Activated naive CD8-positive, alpha-beta T cell treated with anti-CD3 and anti-CD28 coated beads for 36 hours (primary cell): ENCODE measurements at places on chromosomes 7 and 10. TPM values are rescaled to one million over a fixed set of nuclear protein-coding genes. Genes with fewer than 3 reads are reported as not detected.

- no peak for DNase-seq
Observed at GRCh38 chr10:80515511-80515910, 22.2 kb upstream of the SH2D4B start.

DNA sequence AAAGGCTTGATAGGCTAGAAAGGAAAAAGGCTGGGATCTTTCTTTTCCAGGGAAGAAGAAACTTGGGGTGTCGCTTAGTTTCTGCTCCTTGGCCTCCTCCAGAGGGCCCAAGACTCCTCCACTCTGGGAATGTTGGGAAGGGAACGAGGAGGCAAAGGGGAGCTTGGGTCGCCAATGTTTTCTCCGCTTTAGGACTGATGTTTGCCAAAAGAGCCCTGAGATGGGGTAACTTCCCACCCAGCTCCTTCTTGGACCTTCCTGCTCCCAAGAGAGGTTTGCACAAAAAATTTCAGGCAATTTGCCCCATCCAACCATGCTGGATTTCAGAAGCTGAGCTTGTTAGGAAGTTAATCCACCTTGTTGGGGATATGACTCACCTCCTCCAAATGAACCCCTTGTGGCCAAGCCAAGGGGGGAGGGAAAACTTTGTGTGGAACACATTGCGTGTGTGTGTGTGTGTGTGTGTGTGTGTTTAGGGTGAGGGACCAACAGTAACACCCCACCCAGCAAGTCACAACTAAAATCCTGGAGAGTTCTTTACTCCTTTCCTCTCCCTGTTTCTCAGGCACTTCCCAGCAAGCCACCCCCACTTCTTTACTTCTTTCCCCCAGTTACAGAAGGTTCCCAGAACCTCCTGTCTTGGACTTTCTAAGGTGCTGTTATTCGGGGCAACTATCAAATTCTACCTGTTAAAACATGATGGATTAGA lies 8.7 kb upstream of the HOXA2 start:
- no peak for DNase-seq

DNA sequence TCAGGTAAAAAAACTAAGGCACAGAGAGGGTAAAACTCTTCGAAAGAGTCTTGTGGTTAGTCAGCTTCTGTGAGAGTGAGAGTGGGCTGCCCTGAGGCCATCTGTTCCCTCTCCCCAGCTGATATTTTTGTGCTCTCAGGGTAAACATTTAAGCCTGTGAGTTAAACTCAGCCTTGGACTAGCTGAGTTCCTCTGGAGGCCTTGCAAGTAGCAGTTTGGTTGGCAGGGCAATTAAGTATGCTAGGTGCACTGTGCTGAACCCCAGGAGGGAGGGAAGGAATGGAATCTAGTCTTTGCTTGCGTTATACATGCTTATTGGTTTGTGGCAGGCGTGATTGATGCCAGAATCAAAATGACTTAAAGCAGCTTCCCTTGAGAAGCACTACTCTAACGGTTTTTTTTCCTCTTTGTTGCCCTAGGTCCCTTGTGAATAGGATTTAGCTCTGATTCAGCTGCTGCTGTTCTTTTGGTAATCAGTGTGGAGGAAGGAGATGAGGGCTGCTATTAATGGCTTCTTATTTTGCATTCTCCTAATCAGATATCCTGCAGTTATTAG lies 140.2 kb downstream of the AUTS2 start:
- no peak for DNase-seq

DNA sequence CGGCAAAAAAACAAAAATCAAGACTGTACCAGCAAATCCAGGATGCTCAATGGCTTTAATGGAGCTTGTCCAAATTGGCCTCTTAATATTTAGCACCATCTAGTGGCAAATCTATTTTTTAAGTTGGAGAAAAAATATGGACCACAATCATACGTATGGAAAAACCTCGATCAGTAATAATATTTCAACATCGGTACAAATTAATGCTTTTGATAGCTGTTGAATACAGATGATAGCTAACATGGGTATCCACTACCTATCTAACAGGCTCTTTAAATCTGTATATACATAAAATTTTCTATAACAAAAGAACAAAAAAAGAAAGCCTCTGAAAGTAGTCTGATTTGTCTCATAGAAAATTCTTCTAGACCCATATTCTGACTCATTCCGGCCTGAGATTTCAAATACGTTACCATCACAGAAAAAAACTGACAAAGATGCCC lies 29.2 kb downstream of the COA1 start:
- DNase-seq = no peak

DNA sequence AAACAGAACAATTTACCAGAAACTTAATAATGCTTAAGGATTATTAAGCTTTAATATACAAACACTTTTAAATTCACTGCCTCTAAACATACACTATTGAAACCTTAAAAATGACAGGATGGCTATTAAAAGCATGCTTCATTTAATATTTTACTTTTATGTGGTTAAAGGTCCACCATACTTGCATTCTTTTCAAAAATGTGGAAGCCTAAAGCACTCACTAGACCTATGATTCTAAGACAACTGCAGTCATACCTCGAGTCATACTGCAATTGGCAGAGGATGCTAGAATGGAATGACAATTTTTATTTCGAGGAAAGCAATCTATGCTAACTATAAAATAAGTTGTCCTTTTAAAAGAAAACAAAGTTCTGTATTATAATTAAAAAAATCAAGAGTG lies 85.3 kb downstream of the PIP4K2A start:
- DNase-seq = no peak

- no peak for DNase-seq
Observed at GRCh38 chr7:73597978-73598782, 19.8 kb upstream of the TBL2 start.

DNA sequence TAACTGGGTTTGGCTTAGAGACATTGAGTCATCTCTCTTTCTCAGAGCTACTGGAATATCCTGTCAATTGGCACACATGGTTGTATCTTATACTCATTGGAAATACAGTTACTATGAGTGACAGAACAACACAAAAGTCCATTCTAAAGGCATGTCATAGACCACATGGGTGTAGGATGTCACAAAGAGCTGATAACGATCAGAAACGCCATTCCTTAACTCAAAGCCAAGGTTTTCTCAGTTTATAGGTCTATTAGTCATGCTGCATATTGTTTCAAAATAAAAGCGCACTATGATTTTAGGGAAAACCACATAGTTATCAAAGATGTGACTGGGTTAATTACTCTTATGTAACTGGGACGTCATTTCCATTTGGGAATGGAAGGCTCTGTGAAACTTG lies 147.2 kb upstream of the FAM171A1 start:
- DNase-seq = no peak

GRCh38 chr7:92735707-92736106 lies 100.7 kb downstream of the CDK6 start:
- DNase-seq = no peak

- DNase-seq = no peak
Observed at GRCh38 chr7:41261080-41261479, 441.8 kb downstream of the INHBA start.

- DNase-seq = peak; percentile 78
Observed at GRCh38 chr10:68900427-68901104, 549 bp upstream of the DDX50 start.

DNA sequence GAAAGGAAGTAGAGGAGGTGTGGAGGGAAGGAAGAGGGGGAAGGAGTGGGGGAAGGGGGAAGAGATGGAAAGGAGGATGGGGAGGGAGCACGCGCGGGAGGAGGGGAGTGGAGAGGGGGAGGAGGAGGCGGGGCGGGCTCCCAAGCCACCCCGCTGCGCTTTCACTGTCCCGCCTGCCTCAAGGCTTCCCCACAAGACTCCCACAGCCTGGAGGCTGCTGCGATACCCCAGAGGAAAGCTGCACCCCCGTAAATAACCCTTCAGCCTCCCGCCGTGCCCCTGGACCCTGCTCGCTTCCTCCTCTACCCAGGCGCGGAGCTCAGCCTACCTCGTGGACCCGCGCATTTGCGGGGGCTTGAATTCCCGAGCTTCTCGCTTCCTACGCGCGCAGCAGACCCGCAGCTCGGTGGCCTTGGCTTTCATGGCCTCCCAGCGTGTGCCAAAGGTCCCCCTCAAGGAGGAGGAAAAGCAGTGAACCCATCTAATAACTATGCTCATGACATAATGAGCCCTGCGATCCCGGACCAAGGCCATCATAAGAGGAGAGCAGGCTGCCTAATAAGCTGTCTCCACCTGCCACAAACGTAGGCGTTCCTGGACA lies at the start of gene C10orf67:
TSS of gene C10orf67 (minus strand) at position 557 of the 601 bp plus-strand sequence. CDS start at position 534, 23 bp downstream.
- DNase-seq = peak; percentile 40

GRCh38 chr7:105205592-105206237 lies 183.0 kb downstream of the SRPK2 start:
- DNase-seq = peak; percentile 16

GRCh38 chr7:55485501-55486191 lies 86.7 kb downstream of the VOPP1 start:
- DNase-seq = no peak

- DNase-seq = peak; percentile 42
Observed at GRCh38 chr7:24587853-24588252, 14.6 kb downstream of the PALS2 start.

GRCh38 chr10:109047856-109048255 lies 875.5 kb downstream of the XPNPEP1 start:
- DNase-seq = no peak

DNA sequence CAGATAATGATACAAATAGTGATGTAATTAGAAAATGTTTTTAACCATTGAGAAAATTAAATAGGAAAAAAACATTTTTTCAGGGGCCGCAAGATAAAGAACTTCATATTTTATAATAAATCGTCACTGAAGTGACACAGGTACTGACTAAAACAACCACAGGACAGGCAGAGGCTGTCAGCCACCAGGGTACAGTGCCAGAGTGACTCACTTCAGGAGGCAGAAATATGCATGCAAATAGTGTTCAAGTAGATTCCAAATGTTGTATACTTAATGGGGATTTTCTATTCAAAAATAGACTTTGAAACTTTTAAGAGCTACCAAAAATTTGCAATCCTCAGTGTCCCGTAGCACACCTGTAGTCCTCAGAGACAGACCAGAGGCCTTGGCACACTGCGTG lies 68.6 kb downstream of the FRMPD2 start:
- DNase-seq = no peak

DNA sequence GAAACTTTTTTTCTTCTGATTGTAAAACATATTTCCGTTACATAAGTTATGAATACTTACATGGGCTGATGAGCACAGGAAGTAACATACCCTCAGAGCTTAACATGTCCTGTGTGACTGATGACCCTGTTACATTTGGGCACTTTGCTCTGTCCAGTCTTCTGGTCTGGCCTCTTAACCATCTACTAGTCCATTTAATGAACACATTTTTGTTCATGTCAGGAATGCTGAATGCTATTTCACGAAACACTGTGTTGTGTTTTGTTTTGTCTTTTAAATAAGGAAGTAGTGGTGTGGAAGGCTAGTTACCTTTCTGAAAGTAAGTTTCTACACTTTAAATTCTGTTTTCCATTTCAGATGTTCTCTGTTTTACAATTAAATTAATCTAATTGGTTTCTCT lies 77.7 kb downstream of the RBM33 start:
- no peak for DNase-seq

DNA sequence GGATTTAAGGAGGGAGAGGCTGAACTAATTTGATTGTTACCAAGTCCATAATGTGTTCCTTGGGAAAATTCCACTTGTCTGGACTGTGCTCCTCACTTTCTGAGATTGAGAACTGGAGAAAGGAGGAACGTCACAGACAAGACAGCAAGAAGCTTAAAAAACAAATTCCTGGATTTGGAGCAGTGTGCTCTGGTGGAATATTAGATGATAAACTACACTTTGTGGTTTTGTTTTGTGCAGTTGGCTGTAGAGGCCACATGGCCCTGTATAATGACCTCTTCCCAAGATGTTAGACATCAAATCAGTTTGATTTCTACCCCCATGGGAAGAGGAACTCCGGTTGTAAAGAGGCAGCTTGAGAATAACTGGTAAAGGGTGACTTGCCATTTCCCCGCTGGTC lies 421.3 kb upstream of the GALNT17 start:
- DNase-seq = no peak

DNA sequence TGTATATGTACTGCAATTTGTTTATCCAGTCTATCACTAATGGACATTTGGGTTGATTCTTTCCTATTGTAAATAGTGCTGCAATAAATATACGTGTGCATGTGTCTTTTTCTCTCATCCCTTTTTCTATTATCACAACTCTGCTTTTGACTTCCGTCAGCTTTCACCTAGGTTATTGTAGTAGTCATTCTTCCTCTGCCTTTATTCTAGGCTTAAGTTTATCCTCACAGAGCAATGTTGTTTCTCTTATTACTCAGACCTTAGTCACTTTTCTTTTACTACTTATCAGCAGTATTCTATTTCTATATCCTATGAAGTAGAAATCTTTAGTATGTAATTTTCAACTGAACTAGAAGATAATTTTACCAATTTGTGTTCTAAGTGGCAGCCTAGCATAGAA lies 175.3 kb upstream of the SEMA3E start:
- DNase-seq = no peak

- peak; percentile 2 for DNase-seq
Observed at GRCh38 chr7:18538554-18539250, 43.2 kb downstream of the HDAC9 start.

DNA sequence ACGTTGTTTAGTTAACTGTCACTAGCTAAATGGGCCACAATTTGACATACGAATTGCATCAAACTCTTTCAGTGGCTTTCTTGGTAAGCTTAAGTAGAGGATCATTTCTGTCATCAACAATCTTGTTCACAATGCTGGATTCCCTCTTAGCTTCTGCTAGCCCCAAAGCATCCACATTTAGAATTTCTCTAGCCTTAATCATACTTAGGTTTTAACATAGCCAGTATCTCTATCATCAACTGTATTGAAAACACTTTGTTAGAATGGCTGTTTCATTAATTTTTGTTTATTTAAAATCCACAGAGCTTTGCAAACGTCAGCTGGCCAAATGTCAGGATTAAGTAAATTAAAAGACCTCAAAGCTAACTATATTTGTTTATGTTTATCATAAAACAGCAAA lies 41.1 kb downstream of the ABRAXAS2 start:
- DNase-seq = no peak

DNA sequence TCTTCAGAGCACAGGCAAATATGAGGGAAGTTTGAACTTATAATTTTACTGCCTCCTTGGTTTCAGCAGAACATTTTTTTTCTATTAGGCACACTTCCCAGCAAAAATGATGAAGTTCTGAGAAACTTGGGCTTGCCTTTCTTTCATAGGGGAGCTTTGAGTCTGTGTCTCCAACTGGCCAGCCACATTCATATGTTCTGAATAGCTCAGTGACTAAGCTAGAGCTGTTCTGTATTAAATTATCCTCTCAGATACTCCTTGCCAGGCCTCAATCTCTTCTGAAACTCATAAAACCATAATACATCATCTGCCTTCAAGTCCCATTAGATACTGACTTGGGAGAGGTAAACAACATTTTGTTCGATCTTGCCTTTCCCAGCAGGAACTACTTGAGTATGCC lies 476.5 kb downstream of the GPAM start:
- DNase-seq = no peak

GRCh38 chr10:88110355-88110754 lies 246.9 kb downstream of the PTEN start:
- no peak for DNase-seq

DNA sequence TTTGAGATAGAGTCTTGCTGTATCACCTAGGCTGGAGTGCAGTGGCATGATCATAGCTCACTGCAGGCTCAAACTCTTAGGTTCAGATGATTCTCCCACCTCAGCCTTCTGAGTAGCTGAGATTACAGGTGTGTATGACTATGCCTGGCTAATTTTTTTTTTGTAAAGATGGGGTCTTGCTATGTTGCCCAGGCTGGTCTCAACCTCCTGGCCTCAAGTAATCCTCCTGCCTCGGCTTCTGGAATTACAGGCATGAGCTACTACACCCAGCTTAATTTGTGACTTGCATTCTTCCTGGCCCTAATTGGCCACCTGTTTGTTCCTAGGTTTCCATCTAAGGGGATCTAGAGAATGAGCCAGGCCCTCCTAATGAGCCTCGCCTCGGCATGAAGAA lies 9.3 kb downstream of the ARHGAP22 start:
- DNase-seq = no peak

Gene IGFBP3
- 0.50 TPM for total RNA-seq

Gene CRTAC1
- not detected for total RNA-seq

Gene SLC26A5
- not detected for total RNA-seq
